ENCODE measurements at places on chromosomes 16 and 17.

GRCh38 chr17:35460354-35460851, 11.8 kb upstream of the SLFN13 start:
- H3K4me1 ChIP-seq, result no peaks in the 10 kb centered on the region
- no peak for DNase-seq
- no peaks in the 10 kb centered on the region for H3K36me3 ChIP-seq
- H3K27ac ChIP-seq, result no peak overlapping the region

DNA sequence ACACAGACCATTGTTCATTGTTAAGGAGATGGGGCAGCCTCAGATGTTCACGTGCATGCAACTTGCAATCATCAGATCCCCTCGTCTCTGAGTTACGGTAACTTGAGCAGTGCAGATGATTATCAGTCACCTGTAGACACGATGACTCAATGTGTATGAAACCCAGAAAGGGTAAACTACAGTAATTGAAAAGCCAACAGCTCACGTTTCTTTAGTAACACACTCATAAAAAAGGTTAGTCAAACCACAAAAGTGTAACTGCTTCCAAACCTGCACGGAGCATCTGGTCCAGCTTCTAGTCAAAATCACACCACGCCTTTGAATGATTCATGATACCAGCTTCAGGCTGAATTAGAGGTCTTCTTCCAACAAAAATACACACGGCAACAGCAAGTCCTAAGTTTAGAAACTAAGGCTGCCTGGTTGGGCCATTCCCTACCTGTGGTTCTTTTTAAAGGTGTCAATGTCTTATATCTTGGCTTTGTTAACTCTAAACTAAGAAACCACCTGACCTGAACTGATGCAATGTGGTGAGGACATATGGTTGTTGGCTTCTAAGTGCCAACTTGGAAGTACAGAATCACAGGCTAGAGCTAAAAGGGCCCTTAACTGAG, 32.3 kb downstream of the GRB7 start:
- H3K36me3 ChIP-seq, result no peaks in the 10 kb centered on the region
- peaks cover 2% of the 10 kb centered on the region for H3K27me3 ChIP-seq
- H3K4me1 ChIP-seq, result no peaks in the 10 kb centered on the region
- H3K27ac ChIP-seq, result no peak overlapping the region
- DNase-seq, result peak; percentile 13

DNA sequence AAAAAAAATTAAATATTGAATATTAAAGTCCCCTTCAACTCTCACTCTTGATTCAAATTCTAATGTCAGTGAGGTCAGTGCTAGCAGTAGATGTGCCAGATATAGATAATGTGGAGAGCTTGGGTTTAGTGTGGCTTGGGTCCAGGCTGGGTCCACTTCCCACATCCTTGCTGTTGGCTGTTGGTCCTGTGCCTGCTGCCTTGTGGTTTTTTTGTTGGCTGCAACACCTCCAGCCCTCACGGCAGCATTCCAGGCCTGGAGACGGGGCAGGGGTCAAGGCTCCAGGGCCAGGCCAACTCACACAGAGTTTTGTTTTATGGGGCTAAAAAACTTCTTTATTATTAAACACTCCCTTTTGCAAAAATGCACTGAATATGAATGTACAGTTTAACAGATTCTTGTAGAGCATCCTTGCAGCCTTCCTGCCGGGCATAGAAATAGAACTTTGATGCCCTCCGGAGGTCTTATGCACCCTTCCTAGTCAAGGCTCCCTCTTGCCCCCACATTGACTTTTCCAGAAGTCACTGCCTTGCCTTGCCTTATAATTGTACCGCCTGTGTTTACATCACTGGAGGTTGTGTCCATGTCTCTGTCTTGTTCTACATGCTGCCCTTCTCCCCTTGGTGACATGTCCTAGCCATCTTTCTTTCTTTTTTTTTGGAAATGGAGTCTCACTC, 25.5 kb upstream of the MYO15B start:
- peak overlapping the region; percentile 81 for H3K27ac ChIP-seq
- DNase-seq, result no peak
- H3K27me3 ChIP-seq, result no peaks in the 10 kb centered on the region
- no peaks in the 10 kb centered on the region for H3K36me3 ChIP-seq
- peaks cover 76% of the 10 kb centered on the region for H3K4me1 ChIP-seq
- H3K4me3 ChIP-seq, result no peak overlapping the region

- H3K4me3 ChIP-seq, result no peak overlapping the region
- H3K4me1 ChIP-seq, result no peaks in the 10 kb centered on the region
- no peak for DNase-seq
- H3K36me3 ChIP-seq, result no peaks in the 10 kb centered on the region
- H3K27me3 ChIP-seq, result no peaks in the 10 kb centered on the region
- H3K27ac ChIP-seq, result no peak overlapping the region
Measured at GRCh38 chr16:35605921-35606320, 2146.5 kb downstream of the TP53TG3F start.

DNA sequence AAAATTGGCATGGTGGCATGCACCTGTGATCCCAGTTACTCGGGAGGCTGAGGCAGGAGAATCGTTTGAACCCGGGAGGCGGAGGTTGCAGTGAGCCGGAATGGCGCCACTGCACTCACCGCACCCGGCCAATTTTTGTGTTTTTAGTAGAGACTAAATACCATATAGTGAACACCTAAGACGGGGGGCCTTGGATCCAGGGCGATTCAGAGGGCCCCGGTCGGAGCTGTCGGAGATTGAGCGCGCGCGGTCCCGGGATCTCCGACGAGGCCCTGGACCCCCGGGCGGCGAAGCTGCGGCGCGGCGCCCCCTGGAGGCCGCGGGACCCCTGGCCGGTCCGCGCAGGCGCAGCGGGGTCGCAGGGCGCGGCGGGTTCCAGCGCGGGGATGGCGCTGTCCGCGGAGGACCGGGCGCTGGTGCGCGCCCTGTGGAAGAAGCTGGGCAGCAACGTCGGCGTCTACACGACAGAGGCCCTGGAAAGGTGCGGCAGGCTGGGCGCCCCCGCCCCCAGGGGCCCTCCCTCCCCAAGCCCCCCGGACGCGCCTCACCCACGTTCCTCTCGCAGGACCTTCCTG, at the start of gene HBQ1:
Gene HBQ1, plus strand, starts transcription at position 359 of the 575 bp plus-strand sequence. Its CDS starts 28 bp downstream, at position 387.
- H3K36me3 ChIP-seq, result no peaks in the 10 kb centered on the region
- no peaks in the 10 kb centered on the region for H3K27me3 ChIP-seq

GRCh38 chr17:76843703-76844484, 24.3 kb upstream of the MGAT5B start:
- H3K36me3 ChIP-seq, result no peaks in the 10 kb centered on the region
- peaks cover 2% of the 10 kb centered on the region for H3K27me3 ChIP-seq
- H3K4me1 ChIP-seq, result peaks cover 6% of the 10 kb centered on the region

DNA sequence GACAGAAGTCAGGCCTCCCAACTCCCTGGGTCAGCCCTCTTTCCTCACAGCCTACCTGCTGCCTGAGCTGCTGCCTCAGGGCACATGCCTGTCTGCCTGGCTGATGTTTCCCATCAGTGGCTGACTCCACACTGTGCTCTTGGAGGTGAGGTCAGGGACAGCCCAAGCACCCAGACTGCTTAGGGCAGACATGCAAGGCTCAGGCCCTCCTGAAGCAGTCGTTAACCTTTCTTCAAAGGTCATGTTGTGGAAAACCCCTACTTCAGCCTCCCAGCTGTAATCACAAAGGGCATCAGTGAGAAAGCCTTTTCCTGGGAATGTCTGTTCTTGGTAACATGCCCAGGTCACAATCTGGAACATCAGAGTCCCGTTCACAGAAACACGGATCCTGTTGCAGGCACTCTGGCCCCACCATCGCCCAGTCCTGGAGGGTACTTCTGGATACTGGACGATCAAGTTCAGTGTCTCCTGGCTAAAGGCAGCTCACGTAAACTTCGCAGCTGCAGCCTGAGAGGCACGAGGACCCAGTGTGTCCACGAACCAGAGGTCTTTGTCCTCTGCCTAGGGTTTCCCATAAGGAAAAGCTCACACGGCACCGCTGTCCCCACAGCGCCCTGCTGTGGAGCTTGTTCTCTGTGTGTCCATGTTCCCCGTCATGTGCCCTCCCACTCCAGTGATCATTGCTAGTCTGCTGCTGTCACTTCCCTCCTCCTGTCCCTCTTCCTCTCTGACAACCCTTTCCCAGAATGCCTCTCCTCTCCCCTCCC, 54.9 kb downstream of the GNAO1 start:
- peak; percentile 32 for DNase-seq
- H3K27ac ChIP-seq, result peak overlapping the region; percentile 86
- peaks cover 32% of the 10 kb centered on the region for H3K4me1 ChIP-seq
- H3K27me3 ChIP-seq, result no peaks in the 10 kb centered on the region
- H3K4me3 ChIP-seq, result no peak overlapping the region

- no peaks in the 10 kb centered on the region for H3K4me1 ChIP-seq
- H3K27ac ChIP-seq, result no peak overlapping the region
- H3K4me3 ChIP-seq, result no peak overlapping the region
- no peak for DNase-seq
- no peaks in the 10 kb centered on the region for H3K27me3 ChIP-seq
Measured at GRCh38 chr16:50667497-50668367, 13.4 kb downstream of the SNX20 start.

- no peaks in the 10 kb centered on the region for H3K36me3 ChIP-seq
- H3K27ac ChIP-seq, result no peak overlapping the region
- DNase-seq, result no peak
- H3K27me3 ChIP-seq, result no peaks in the 10 kb centered on the region
- H3K4me3 ChIP-seq, result no peak overlapping the region
- H3K4me1 ChIP-seq, result peaks cover 10% of the 10 kb centered on the region
Measured at GRCh38 chr17:17033466-17033865, 8.8 kb upstream of the MPRIP start.

DNA sequence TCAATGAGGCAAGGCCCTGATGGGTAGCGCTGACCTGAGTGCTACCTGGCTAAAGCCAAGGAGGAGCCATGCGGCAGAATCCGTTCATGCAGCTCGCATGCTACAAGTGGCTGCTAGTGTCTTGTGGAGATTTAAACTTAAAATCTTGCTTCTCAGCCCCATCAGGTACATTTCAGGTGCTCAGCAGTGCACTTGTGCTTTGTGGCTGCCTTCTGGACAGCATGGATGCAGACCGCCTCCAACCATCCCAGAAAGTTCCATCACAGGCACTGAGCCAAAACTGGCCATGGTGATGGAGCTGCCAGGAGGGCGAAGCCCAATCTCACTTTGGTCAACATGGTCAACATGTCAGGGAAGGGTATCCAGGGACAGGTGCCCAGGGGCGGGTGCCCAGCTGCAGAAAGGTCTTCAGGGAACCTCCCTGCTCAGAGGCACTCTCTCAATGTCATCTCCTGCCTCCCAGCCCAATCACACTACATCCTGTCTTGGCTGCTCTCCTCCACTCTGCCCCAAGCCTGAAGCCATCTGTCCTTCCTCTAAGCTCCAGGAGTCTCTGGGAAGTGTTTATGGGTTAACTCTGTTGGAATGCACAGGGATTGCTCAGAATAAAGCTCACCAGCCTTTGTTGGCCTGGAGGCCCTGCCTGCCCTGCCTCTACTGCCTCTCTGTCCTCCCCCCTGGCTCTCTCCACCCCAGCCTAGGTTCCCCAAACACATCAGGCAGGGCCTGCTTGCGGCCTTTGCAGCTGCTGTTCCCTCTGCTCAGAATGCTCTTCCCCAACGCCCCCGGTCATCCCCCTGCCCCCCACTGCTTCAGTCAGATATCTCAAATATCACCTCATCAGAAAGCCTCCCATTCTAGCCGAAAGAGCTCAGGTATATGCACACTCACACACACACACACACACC, 18.3 kb upstream of the TNFRSF13B start:
- DNase-seq, result no peak
- H3K27me3 ChIP-seq, result no peaks in the 10 kb centered on the region
- no peak overlapping the region for H3K27ac ChIP-seq
- H3K4me3 ChIP-seq, result no peak overlapping the region
- H3K36me3 ChIP-seq, result no peaks in the 10 kb centered on the region

DNA sequence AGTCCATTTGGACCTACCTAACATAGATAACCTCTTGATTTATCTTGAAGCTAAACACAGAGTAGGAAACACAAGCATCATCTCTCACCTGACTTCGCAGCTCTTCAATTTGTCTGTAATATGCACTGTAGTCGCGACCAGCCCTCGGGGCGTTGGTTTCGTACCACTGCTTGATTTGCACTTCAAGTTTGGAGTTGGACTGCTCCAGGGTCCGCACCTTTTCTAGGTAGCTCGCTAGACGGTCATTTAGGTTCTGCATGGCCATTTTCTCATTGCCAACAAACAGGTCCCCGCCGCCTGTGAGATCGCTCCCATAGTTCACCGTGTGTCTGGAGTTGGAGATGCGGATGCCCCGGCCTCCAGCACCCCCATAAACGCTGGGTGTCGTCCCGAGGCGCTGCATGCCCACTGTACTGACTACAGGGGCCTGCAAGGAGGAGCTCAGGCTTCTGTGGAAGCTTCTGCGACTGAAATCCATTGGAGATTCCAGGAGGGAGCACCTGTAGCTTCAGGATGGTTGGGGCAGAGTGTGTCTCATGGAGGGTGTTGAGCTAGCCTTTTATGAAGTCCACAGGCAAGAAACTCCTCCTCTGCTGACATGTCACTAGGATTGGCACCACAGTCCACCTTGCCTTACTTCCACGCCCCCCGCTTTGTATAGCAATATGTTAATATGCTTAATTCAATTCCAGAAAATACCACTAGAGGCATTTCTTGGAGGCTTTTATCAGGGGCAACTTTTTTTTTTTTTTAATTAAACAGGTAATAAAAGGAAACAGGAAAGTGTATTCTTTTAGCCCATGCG, at the start of gene KRT20:
Gene KRT20, minus strand, starts transcription at position 535 of the 805 bp plus-strand sequence. Its CDS starts 57 bp downstream, at position 478.
- H3K27ac ChIP-seq, result no peak within 1 kb of the TSS
- H3K36me3 ChIP-seq, result no peaks in the 10 kb centered on the region
- peaks cover 7% of the 10 kb centered on the region for H3K27me3 ChIP-seq
- H3K4me3 ChIP-seq, result no peak within 1 kb of the TSS

DNA sequence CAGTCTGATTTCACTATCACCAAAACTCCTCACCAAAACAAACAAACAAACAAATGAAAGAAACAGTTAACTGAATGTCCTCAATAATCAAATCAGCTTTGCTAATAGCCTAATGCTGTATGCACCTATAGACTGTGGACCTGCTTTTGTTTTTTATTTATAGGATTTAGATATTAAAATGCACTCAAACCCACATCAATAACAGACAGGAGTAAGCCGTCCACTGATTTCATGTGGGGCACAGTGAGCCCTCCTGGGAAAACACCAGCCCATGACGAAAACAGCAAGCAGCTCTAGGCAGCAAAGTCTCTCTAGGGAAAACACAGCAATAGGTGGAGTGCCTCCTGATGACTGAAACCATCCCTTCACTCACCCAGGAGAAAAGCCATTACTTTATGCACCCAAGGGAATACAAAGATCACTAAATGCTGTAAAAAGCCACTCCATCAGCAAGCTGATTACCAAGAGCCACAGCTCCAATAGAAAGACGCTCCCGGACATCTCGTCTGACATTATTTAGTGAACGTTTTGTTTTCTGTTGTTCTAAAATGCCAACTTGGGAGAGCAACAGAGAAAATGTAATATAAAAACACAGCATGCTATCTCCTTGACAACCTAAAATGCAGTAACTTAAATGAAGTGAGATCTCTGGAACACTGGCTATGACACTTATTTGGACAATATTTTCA, 47.8 kb downstream of the ANKFY1 start:
- no peak overlapping the region for H3K27ac ChIP-seq
- H3K4me1 ChIP-seq, result no peaks in the 10 kb centered on the region
- no peak for DNase-seq
- no peaks in the 10 kb centered on the region for H3K27me3 ChIP-seq
- H3K4me3 ChIP-seq, result no peak overlapping the region

- no peak overlapping the region for H3K4me3 ChIP-seq
- DNase-seq, result no peak
- no peaks in the 10 kb centered on the region for H3K27me3 ChIP-seq
Measured at GRCh38 chr17:83071966-83072562, 7.3 kb upstream of the METRNL start.
